HFF-Myc (cell line): ENCODE measurements at places on chromosomes 4 and X.

DNA sequence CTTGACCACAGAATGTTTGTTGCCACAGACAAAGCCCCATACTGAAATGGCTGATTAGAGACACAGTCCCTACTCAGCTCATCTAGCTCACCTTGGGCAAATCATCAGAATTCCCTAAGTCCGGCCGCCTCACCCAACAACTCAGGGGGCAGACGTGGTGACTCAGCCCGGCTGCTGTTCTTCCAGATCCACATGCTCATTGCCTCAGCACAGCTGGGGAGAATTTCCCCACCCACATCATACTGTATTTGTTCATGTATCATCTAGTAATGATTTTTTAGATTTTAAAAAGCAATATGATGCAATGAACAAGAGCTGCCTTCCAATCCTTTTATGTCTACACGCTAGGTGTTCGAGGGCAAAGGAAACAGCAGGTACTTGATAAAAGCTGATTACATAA is 333.8 kb upstream of the TENM3 start:
- DNase-seq = no peak

DNA sequence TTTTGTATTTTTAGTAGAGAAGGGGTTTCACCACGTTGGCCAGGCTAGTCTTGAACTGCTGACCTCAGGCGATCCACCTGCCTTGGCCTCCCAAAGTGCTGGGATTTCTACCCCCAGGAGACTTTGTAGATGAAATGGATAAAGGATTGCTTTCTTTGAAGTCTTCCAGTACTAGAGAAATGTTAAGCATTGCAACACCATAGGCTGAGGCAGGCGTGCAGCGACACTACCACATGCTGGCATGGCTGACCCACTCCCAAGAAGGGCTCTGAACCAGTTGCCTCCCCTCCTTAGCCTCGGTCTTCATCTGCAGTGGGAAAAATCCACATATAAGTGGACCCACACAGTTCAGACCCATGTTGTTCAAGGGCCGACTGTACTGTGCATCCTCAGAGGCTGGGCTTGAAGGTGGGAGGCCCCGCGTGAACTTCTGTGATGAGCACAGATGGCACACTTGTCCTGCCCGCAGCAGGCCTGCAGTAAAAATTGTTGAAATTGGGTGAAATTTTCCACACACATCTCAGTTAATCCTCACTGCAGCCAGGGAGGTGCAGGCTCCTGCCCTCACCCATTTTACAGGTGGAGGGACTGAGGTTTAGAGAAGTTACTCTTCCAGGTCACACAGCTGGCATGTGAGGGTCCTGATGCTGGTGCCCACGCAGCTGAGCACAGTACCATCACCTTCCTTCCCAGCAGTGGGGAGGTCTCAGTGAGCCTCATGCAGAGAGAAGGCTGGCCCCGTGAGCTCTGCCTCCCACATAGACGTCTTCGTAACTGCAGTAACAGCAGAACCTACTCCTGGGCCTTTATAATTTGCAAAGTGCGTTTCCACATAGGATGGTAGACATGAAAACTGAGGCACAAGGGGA is 35.5 kb downstream of the HTRA3 start:
- no peak for DNase-seq

DNA sequence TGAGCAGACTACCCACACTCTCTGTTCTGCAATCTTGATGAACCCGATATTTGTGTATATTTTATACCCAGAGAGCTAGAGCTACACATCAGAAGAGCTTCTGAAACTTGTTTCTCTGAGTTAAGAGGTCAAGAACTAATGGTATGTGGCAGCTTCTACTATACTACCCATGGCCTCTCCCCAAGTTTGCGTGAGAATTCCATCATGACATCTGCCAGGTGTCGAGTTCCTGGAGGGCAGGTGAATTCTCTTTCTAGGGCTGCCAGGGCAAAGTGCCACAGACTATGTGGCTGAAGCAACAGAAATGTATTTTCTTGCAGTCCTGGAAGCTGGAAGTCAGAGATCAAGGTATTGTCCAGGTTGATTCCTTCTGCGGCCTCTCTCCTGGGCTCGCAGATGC is 4.4 kb downstream of the SORCS2 start:
- no peak for DNase-seq

GRCh38 chr4:151807220-151807619 is 46.4 kb upstream of the GATB start:
- no peak for DNase-seq

- no peak for DNase-seq
These were observed 30.3 kb downstream of the SLC16A2 start for GRCh38 chrX:74451450-74452198.

DNA sequence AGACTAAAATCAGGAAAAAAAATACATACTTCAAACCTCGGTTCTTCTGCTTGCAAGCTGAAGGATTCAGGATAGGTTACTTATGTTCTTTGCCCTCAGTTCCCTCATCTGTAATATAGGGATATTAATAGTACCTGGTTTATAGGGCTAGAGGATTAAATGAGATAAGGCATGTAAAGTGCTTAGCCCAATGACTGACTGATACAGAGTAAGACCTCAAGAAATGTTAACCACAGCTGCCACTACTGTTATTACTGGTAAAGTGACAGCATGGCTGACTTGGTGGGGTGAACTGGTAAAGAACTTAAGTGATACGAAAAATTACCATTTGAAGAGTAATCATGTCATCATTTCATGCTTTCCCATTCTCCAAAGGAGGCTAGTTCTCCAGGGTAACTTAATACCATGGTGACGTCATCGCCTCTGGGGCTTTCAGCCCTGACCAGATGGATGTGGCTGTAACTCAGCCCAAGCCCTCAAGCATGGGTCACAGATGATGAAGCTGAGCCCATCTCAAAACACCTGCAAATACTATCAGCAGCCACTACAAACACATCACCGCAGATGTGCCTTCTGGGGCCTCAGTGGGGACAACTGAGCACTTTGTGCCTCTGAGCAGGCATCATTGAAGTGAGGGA is 44.5 kb upstream of the SCML1 start:
- DNase-seq = peak; percentile 75

GRCh38 chr4:30833206-30833605 is 113.0 kb downstream of the PCDH7 start:
- DNase-seq = no peak

GRCh38 chr4:150238591-150238990 is 160.3 kb downstream of the DCLK2 start:
- DNase-seq = no peak

- DNase-seq = no peak
These were observed 58.5 kb downstream of the ANTXR2 start for GRCh38 chr4:80014531-80014930.

DNA sequence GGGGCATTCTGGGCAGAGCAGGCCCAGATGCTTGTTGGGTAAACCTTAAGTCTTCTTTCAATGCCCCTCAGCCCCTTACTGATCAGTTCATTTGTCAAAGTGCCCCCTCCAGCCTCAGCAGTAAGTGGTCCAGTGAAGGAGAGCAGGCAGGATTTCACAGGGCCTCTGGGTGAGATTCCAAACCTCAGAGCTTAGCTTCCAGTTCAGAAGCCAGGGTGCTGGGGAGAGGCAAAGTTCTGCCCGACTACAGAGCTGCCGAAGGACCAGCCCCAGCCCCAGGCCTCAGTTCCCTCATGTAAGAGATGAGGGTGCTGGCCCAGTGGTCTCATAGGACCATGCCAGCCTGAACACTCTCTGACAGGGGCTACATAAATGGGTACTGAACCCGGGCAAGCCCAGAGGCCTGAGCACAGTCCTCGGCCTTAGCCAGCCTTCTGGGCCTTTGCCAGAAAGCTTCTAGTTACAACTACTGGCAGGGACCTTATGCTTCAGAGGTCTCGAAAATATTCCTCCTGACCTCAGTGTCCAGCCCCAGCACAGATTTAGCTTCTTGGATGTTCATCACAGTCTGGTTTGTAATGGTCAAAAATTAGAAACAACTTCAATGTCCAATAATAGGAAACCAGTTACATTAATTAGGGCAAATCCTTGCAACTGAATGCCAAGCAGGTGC is 851 bp upstream of the RIPPLY1 start:
- DNase-seq = no peak

DNA sequence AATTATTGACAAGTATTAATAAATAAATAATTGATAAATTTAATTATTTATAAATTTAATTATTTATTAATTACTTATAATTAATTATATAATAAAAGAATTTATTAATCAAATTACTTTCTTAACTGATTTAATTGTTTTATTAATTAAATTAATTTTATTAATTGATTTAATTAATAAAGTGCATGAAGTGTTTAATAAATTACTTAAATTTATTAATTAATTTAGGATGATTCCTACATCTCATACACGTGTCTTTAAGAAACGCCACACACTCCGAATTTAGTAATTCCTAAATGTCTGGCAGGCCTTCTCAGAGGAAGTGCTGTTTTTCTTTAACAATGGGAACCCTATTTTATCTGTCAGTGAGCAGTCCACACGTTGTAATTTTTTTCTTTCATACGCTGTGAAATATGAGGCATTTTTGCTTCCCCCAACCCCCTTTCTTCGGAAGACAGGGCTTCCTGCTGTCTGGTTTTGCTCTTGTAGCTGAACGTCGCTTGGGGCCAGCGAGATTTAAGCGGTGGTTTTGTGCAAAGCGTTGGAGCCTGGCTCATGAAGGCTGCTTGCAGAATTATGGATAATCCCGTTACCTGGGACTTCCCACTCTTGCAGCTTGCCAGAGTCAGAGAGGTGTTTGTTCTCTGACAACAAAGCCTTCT is 46.8 kb downstream of the CRLF2 start:
- DNase-seq = no peak

DNA sequence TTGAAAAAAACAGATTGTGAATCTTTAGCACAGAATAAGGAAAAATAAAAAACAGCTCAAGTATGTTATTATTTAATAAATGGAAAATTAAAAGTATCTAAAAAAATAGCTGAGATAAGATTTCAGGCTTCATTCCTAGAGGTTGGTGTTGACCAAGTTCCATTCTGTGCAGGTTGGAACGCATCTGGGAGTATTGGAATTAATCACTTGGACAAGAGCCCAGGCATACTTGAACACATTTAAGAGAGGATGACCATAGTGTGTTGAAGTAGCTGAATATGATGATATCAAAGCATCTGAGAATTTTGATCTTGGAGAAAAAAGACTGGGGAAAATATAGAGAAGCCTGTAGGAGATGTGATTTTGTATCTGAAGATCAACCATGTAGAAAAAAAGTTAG is 54.6 kb upstream of the VCX start:
- no peak for DNase-seq

GRCh38 chr4:40170588-40170987 is 26.2 kb upstream of the RHOH start:
- DNase-seq = no peak

DNA sequence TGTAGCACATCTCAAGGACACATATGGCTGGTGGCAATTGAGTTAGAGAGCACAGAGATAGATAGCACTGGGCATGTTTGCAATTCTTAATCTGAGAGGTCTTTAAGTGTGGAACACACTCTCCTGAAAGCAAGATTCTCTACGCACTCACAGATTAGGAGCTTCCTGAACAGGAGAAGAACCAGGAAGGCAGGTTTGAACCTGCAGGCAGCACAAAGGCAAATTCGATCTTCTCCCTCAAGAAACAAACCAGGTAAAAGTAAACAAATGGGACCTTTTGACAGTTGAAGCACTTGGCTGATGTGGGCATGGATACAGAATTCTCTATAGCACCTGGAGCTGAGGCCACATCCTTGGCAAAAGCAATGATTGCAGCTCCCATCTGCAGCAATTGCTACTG is 24.3 kb downstream of the HS3ST1 start:
- no peak for DNase-seq
